ENCODE measurements at places on chromosomes 12 and 14.

DNA sequence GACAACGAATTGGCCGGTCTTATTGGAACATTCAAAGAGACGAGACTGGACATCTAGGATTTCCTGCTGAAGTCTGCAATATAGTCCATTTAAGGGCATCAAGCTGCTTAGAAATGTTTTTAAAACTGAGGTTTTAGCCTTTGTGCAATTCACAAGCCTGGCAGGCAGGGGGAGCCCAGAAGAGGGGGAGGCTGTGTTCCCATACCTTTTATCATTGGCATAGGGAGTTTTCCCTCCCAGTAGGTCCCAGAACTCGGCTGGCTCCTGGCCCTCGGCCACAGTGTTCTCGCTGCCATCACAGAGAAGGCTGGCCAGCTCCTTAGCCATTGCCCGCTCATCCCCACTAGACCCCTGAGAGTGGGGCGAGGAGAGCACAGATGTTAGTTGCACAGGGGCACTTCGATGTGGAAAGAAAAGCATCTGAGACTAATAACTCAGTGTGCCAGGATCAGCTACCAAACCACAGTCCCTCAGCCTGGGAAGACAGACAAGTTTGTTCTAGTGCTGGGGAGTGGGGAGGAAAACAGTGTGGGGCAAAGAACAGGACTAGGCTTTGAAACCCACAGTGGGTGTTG lies 15.1 kb downstream of the AVIL start:
- peak; percentile 28 for DNase-seq

GRCh38 chr14:59336098-59336497 lies 129.1 kb downstream of the GPR135 start:
- no peak for DNase-seq

- no peak for DNase-seq
These were observed 57.8 kb upstream of the VRK1 start for GRCh38 chr14:96739200-96739910.

GRCh38 chr12:22658214-22658613 lies 33.2 kb downstream of the ETNK1 start:
- no peak for DNase-seq

- DNase-seq, result peak; percentile 72
These were observed 211.1 kb upstream of the RGS6 start for GRCh38 chr14:71720978-71721624.

GRCh38 chr12:80129895-80130530 lies 30.7 kb downstream of the OTOGL start:
- no peak for DNase-seq

GRCh38 chr14:23942587-23942986 lies 11.0 kb upstream of the DHRS4 start:
- DNase-seq, result no peak
